ENCODE measurements at places on chromosomes 13 and 19.

DNA sequence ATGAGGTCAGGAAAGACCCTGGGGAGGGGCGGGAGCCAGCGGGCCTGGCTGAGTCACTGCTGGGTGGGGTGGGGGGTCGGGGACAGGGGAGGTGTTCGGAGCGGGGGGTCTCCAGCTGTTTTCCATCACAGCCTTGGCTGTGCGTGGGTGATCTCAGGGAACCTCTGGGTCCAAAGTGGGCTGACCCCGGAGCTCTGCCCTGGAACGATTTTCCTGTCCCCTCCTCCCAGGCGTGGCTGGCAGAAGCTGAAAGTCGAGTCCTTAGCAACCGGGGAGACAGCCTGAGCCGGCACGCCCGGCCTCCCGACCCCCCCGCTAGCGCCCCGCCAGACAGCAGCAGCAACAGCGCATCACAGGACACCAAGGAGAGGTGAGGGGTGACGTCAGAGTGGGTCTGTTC, 10.6 kb downstream of the TRIP10 start:
- no peak for DNase-seq

DNA sequence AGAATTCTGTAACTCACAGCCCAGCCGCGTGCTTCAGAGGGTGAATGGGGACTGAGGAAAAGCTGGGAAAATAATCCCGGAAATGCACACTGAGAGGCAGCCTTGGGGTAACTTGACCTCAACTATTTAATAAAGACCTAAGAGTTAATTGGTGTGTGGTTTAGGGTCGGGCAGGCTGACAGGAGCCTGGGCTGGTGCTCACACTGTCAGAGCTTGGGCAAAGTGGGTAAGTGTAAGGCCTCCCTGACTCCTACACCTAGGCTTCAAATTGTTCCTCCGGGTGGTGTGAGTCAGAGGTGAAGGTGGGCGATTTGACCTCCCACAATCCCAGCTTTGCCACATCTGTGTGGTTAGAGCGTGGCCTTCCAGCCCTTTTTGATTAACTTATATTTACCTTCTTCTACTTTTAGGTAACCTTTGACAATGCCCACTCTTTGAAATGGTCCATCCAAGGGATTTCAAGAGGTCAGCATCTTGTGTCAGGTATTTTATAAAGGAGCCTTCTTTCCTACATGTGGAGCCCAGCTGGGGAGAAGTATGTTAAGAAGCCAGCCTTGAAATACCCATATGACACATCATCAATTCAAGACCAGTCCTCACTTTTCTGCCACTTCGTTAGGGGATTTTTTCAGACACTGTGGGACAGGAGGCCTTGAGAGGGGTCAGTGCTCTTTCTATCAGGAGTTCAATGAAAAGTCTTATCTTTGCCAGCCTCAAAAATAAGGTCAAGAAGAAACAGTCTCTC, 114.2 kb downstream of the NUFIP1 start:
- no peak for DNase-seq

DNA sequence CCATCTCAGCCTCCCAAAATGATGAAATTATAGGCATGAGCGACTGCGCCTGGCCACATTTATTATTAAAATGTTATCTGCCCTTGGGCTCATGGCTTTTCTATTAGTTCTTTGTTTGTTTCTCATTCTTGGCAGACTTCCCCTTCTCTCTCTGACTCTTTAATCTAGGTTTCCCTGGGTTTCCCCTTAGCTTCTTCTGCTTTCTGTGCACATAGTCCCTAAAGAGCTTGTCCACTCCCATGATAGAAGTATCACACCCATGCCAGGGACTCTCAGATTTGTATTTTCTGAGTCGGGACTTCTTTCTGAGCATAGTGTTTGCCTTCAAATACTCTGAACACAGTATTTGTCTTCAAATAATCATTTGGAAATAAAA, 38.6 kb upstream of the ITM2B start:
- DNase-seq: no peak

GRCh38 chr19:29329460-29330134, 116.6 kb upstream of the UQCRFS1 start:
- DNase-seq: no peak

GRCh38 chr13:114313061-114313860, 1.0 kb upstream of the CHAMP1 start:
- DNase-seq: peak; percentile 29

- DNase-seq: no peak
Measured at GRCh38 chr19:49200238-49200862, 42.8 kb downstream of the TRPM4 start.

DNA sequence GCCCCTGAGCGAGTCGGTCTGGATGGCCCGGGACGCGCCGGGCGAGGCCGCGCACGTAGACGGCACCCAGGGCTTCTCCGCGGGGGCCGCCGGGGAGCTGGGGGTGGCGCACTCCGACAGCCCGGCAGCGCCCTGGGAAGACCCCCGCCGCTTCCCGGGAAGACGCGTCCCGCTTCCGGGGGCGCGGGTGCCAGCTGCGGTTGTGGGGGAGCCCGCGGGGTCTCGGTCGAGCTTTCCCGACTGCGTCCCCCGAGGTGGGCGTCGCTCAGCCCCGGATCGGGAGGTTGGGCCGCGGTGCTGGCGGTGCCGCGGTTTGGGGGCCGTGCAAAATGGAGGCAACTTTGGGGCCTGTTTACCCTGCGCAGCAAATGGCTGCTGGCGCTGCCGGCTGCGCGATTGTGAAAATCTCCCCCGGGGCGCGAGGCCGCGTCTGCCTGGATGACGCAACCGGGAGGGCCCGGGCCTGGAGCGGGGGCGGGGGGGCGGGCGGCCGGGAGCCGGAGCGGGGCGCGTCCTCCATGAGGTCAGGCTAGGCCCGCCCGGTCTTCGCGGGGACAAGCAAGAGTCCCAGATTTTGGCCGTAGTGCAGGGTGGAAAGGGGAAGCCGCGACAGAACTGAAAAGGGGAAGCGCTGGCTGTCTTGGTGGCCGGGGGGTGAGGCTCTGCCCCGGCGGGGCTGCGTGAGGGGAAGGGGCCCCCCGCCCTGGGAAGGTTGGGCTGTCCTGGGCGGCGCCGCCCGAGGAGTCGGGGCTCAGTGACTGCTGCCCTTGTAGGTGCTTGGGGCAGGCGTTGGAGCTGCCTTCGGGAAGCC, 11.3 kb downstream of the PEAK3 start:
- DNase-seq: peak; percentile 83
